Fibroblast of skin of left quadriceps (primary cell): ENCODE measurements at places on chromosomes 7 and 10.

DNA sequence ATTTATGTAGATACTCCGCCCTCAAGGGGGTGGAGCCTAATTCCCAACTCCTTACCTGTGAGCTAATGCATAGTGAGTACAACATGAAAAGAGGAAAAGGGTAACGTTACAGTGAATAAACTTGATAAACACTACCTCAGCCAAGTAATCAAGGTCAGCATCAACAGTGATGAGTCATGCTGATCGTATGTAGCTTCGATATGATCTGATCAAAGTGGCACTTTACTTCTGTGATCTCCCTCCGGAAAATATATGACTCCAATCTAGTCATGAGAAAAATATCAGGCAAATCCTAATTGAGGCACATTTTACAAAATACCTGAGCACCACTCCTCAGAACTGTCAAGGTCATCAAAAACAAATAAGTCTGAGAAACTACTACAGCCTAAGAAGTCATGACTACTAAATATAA lies 70.4 kb downstream of the VTI1A start:
- DNase-seq = no peak

GRCh38 chr7:17239046-17239445 lies 59.4 kb upstream of the AHR start:
- no peak for DNase-seq

DNA sequence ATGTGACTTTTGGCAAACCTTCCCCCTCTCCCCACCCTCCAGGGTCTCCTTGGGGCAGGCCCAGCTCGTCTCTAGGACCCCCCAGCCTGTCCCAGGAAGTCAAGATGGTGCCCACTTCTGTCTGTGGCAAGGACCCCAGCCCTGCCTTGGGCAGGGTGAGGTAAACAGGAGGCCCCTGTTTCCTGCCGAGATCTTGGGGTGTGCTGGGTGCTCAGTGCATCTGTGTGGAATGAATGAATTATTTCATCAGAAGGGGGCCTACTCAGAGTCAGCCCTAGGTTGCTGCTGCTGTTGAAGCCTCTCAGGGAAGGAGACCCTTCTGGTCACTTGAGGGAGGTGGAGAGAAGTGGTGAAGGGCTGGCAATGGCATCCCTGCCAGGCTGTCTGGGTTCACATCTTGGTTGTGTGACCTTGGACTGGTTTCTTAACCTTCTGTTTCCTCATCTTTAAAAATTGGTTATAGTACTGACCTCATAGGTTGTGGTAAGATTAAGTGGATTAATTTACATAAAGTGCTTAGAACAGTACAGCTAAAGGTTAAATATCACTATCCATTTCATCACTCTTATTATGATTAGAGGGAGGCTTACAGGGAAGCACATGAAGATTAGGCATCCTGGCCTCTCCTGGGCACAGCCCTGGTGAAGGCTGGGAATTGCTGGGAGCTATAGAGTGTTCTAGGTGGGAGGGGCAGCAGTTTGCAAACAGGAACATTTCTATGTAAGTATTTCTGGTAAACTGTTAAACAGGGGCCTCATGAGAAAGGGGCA lies 67.7 kb downstream of the ZMIZ1 start:
- DNase-seq = no peak

DNA sequence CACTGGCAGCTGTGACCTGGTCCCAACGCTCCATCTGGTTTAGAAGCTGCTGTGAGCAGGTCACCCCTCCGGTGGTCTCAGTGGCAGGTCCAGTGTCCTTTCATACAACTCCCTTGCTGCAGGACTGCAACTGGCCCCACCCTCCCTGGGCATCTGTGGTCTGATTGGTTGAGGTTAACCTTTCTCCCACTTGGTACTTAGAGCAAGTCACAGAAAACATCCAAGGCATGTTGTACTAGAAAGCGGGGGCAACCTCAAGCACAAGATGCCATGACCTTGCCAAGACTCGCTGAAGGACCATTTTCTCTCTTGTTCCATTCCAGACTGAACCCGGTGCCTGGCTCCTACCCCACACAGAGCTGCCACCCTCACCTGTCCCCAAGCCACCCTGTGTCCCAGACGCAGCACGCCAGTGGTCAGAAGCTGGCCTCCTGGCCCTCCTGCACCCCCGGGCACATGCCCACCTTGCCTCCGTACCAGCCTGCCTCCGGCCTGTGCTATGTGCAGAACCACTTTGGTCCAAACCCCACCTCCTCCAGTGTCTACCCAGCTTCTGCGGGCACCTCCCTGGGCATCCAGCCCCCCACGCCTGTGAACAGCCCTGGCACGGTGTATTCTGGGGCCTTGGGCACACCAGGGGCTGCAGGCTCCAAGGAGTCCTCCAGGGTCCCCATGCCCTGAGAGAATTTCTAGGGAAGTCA lies 9.0 kb downstream of the RHBDD2 start:
- no peak for DNase-seq

- DNase-seq = no peak
These were observed 20.7 kb downstream of the CREB5 start for GRCh38 chr7:28433039-28433438.

DNA sequence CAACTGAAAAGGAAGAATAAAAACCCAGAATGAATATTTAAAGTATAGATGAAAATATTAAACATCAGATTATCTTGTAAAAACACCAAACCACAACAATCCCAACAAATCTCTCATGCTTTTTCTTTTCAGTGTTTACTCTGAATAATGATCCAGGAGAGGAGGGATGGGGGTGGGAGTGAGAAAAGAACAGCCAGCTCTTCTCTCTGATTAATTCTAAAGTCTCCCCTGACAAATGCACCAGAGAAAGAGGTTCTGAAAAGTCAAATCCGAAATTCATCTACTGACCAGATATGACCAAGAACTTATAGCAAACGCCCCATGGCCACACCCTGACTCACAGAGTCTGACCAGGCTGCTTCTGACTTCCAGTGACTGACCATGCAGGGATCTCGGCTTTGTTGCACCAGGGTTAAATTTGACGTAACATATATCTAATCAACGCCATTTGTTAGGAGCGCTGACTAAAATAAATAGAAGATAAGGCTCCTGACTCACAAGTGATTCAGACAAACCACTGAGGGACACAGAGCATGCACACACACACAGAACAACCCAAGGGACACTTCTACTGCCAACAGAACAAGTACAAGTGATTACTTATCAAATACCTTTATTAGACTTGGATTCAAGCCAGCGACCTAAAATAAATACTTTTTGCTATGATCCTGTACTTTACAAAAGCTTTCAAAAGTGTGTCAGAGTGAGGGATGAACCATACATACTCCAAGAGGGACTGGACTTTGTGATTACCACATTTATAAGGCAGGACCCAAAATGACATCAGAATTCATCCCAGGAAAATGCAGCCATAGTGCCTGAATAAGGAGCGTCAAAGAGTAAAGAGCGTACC lies 9.3 kb upstream of the SPOCK2 start:
- peak; percentile 69 for DNase-seq

- DNase-seq = no peak
These were observed 85.1 kb downstream of the KLF6 start for GRCh38 chr10:3699916-3700315.

DNA sequence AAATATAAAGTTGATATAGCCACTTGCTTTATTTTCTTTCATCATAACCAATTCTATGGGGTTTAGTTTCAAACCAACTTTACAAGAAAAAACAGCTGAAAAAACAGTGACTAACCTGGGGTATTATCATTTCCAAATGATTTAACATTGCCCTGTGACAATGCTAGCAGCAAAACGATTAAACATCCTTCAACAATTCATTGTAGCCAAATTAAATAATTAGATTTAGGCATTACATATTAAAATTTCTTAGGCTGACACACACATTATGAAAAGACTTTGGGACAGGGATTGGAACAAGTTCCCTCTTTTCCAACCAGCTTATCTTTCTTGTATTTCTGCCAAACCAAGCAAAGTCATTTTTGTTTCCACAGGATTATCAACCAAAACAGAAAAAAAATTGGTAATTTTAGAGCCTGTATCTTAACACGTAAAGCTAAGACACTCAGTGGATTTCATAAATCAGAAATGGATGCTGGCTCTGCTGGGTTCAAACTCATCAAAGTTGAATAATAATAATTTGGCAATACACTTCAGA lies 84.0 kb downstream of the SEMA3D start:
- no peak for DNase-seq

DNA sequence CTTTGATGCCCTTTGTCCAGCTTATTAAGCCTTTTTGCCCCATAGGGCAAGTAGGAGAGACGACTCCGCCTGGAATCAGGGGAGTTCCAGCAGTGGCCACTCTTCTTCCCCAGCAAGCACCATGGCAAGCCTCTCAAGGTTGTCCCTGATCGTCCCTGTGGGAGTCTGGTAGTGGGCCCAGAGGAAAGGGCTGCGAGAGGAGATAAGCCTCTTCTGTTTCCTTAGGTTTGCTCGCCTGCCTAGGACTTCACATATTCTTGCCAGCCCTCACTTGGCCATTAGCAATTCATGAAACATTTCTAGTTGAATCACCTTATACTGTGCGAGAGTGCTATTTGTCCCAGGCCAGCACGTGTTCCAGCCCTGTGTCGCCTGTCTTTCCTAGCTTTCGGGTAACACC lies 47.8 kb upstream of the CPN1 start:
- DNase-seq = no peak

DNA sequence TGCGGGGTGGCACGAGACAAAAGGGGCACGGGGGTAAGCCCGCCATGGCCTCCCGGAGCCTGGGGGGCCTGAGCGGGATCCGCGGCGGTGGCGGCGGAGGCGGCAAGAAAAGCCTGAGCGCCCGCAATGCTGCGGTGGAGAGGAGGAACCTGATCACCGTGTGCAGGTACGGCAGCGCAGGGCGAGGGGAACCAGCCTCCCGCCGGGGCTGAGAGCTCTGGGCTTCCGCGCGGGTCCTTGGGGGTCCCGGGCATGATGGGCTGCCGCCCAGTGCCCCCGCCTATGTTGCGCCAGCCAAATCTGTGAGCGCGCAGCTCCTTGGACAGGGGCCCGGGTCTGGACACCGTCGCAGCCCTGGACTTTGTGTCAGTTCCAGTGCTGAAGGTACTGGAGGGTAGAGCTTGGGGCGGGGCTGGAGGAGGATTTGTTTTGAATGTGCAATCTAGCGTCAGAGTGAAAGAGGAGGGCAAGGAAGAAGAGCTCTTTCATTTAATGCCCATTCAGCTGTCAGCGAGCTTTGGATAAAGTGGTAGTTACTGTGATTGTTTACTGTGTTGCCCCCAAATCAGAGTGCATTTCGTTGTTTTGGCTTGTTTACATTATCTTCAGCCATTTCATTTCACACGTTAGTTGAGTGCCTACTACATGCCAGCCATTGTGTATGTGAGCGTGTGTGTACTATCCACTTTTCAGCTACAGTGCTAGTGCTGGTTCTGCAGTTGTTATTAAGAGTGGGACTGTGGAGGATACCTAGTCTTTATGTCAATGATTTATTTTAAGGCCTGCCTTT lies 777 bp downstream of the RUNDC3B start:
- DNase-seq = no peak
